ENCODE measurements at places on chromosomes 12 and 14. TPM values are rescaled to one million over a fixed set of nuclear protein-coding genes. Genes with fewer than 3 reads are reported as not detected.

DNA sequence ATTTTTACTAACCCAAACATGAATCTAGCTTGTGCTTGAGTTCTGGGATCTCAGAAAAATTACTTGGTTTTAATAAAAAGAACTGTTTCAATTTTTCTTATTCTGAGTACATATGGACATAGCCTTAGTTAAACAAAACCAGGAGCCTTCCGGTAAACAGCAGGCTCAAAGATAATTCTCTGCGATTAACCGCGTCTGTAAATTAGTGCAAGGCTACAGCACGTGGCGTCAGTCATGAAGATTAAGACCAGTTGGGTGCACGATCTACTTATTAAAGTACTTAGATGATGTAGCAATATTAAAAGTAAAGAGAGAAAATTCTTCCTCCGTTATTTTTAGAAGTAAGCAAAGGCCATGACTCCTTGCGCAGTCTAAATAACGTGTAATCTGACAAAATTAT, 700 bp downstream of the KCNJ8 start:
- H3K27ac ChIP-seq = peak overlapping the region; percentile 75
- H3K27me3 ChIP-seq = no peaks in the 10 kb centered on the region
- peak overlapping the region; percentile 89 for H3K4me3 ChIP-seq

- peaks cover 34% of the 10 kb centered on the region for H3K36me3 ChIP-seq
- H3K4me1 ChIP-seq = no peaks in the 10 kb centered on the region
- H3K4me3 ChIP-seq = no peak overlapping the region
- DNase-seq = no peak
- H3K27me3 ChIP-seq = no peaks in the 10 kb centered on the region
Observed at GRCh38 chr14:102206918-102207317, 67.2 kb downstream of the WDR20 start.

DNA sequence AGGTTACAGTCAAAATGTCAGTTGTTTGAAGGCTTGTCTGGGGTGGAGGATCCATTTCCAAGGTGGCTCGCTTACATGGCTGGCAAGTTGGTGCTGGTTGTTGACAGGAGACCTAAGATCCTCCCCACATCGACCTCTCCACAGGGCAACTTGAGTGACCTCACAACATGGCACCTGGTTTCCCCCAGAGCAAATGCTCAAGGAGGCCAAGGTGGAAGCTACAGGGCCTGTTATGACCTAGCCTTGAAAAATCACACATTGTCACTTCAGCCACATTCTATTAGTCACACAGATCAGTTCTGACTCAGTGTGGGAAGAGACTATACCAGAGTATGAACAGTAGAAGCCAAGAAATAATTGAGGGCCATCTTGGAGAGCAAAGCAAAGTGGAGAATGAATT, 11.3 kb upstream of the GNG2 start:
- no peaks in the 10 kb centered on the region for H3K27me3 ChIP-seq
- H3K27ac ChIP-seq = no peak overlapping the region
- DNase-seq = no peak
- H3K4me1 ChIP-seq = no peaks in the 10 kb centered on the region

GRCh38 chr14:30935445-30935844, 61.1 kb downstream of the COCH start:
- H3K27ac ChIP-seq = no peak overlapping the region
- H3K27me3 ChIP-seq = no peaks in the 10 kb centered on the region
- DNase-seq = no peak
- peaks cover 6% of the 10 kb centered on the region for H3K36me3 ChIP-seq
- peaks cover 6% of the 10 kb centered on the region for H3K4me1 ChIP-seq

GRCh38 chr12:47805417-47805816, 14.3 kb downstream of the HDAC7 start:
- DNase-seq = no peak
- no peaks in the 10 kb centered on the region for H3K27me3 ChIP-seq
- peaks cover 86% of the 10 kb centered on the region for H3K4me1 ChIP-seq
- H3K36me3 ChIP-seq = no peaks in the 10 kb centered on the region
- no peak overlapping the region for H3K4me3 ChIP-seq
- H3K27ac ChIP-seq = peak overlapping the region; percentile 69

DNA sequence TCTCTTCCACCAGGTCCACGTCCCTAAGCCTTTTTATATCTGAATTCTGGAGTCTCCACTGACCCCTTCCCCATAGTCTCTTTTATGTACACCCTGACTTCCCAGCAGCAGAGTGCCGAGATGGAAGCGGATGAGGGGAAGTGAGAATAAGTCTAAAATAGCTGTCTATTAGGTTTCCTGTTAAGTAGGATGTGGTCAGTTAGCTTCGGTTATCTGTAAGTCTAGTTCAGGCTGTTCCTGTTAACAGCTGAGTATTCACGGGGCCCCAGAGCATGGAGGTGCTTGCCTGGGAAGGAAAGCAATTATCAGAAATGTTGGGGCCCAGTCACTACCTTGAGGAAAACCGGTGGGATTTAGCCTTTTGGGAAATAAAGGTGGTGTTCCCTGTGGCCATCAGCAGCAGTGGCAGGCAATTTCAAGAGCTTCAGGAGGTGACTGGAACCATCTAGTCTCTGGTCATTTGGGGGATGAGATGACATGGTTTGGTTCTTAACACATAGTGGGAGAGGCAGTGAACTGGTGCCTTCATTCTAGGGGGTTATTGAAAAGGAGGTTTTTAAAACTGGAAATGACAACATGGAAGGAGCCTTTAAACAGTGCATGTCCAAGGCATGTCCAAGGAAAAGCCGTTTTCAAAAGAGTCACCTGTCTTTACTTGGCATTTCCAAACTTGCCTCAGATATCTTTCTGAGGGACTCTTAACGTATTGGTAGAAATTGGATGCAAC, 21.8 kb downstream of the CHST11 start:
- no peak overlapping the region for H3K4me3 ChIP-seq
- H3K27me3 ChIP-seq = no peaks in the 10 kb centered on the region
- H3K36me3 ChIP-seq = no peaks in the 10 kb centered on the region
- H3K4me1 ChIP-seq = peaks cover 14% of the 10 kb centered on the region
- H3K27ac ChIP-seq = no peak overlapping the region

DNA sequence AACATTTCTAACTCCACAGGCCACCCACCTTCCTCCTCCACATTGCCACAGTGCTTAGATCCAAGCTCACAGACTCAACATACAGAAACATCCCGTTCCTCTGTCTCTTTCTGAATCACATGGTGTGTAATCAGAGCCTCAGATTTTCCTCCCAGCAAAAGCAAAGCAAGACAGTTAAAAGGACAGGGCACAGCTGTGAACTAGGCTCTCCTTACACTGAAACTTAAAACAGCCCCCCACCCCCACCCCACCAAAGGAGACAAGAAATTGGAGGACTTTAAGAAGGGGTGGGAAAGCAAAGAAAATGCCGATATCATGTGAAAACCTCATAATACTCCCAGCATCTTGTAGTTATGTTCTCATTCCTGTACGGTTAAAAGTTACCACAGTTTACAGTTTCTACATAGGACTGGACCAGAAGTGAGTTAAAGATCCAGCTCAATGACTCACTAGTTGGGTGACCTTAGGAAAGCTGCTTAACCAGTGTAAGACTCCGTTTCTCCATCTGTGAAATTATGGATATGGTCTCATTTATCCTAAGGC, 4.8 kb downstream of the YBX3 start:
- H3K4me1 ChIP-seq = peaks cover 48% of the 10 kb centered on the region
- no peak for DNase-seq
- no peaks in the 10 kb centered on the region for H3K27me3 ChIP-seq

DNA sequence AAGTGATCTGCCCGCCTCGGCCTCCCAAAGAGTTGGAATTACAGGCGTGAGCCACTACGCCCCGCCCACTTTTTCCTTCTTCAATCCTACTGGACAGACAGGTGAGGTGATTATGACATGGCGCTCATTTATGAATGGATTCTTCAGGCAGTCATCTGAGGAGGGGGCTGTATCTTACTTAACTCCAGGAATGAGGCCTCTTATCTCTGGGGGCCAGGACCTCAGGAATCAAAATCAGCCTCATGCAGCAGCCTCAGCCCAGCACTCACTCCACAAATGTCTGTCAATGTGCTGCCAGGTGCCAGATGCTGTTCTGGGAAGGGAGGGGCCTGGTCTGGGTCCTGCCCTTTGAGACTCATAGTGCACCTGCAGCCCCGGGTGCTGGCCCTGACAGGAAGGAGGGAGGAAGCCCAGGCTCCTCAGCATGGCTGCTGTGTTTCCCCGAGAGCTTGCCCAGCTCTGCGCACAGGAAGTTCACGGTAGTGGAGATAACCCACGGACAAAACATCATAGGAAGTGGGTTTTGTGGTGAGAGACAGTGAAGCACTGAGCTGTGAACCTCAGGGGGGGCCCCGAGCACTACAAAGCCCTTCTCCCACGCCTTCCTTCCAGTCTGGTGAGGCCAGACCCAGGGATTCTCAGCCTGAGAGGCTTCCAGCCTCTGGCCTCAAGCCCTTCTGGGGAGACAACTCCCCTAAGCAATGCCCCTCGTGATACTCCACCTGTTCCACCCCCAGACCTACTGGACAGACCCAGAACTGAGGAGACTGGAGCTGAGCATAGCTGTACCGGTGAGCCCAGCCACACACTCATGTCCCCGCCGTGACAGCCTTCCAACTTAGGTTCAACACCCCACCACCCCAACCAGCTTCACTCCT, 22.3 kb downstream of the GALNT6 start:
- no peak for DNase-seq
- H3K27me3 ChIP-seq = no peaks in the 10 kb centered on the region
- H3K4me1 ChIP-seq = peaks cover 12% of the 10 kb centered on the region

GRCh38 chr14:23028799-23029198, 5.9 kb downstream of the PSMB5 start:
- H3K27me3 ChIP-seq = no peaks in the 10 kb centered on the region

DNA sequence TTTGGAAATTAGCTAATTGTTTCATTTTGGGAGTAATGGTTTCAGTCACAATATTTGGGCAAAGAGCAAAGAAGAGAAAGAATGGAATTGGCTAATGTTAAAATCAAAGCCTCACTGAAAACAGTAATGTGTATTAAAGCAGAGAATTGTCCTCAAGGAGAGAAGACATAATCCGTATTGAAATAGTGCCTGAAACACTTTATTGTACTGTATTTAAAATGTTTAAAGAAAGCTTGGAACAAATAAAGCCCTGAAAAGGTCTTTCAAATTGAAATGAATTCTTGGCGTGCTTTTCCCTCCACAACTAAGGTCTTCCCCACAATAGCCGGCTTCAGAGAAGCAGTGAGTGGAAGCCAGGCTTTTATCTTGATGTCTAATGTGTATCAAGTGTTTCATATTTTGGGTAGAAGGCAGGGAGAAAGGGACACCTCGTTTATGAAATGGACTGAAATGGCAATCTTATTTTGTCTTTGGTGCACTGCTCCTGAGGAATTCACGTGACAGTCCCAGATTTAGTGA, 212.9 kb upstream of the CRY1 start:
- no peak for DNase-seq
- no peaks in the 10 kb centered on the region for H3K27me3 ChIP-seq
- H3K4me1 ChIP-seq = no peaks in the 10 kb centered on the region
- H3K36me3 ChIP-seq = no peaks in the 10 kb centered on the region
- no peak overlapping the region for H3K4me3 ChIP-seq
- H3K27ac ChIP-seq = no peak overlapping the region

DNA sequence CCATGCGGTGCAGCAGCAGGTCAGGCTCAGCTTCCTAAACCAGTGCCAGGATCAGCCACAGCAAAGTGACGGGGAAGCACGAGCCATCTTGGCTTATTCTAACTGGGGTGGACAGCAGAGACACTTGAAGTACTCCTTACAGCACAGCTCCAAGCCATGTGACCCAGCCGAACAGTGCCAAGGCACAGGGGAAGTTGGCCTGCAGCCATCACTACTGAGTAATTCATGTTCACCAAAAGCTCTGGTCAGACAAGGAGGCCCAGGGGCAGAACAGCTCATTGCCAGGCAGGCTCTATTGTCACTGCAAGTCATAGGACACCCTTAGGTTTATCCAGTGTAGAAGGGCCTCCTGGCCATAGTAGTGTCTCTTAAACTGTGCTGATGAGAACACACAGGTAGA, 23.4 kb upstream of the SLC35F4 start:
- H3K36me3 ChIP-seq = no peaks in the 10 kb centered on the region
- no peak overlapping the region for H3K4me3 ChIP-seq
- peaks cover 9% of the 10 kb centered on the region for H3K4me1 ChIP-seq
- peak; percentile 11 for DNase-seq
- no peaks in the 10 kb centered on the region for H3K27me3 ChIP-seq
- no peak overlapping the region for H3K27ac ChIP-seq

Gene COQ6
- total RNA-seq = 46.3 TPM

- no peaks in the 10 kb centered on the region for H3K27me3 ChIP-seq
- no peaks in the 10 kb centered on the region for H3K4me1 ChIP-seq
- DNase-seq = no peak
- no peaks in the 10 kb centered on the region for H3K36me3 ChIP-seq
- peak overlapping the region; percentile 8 for H3K4me3 ChIP-seq
- no peak overlapping the region for H3K27ac ChIP-seq
Observed at GRCh38 chr12:51922762-51923505, 15.6 kb downstream of the ACVRL1 start.

- DNase-seq = no peak
- H3K4me3 ChIP-seq = no peak overlapping the region
- H3K36me3 ChIP-seq = no peaks in the 10 kb centered on the region
- H3K27me3 ChIP-seq = no peaks in the 10 kb centered on the region
- peaks cover 7% of the 10 kb centered on the region for H3K4me1 ChIP-seq
Observed at GRCh38 chr14:22226381-22226780, 362.6 kb downstream of the DAD1 start.

GRCh38 chr12:12158858-12159257, 88.1 kb downstream of the BCL2L14 start:
- DNase-seq = no peak
- H3K4me1 ChIP-seq = peaks cover 27% of the 10 kb centered on the region
- peak overlapping the region; percentile 23 for H3K27ac ChIP-seq
- no peaks in the 10 kb centered on the region for H3K36me3 ChIP-seq
- H3K4me3 ChIP-seq = no peak overlapping the region

- no peaks in the 10 kb centered on the region for H3K4me1 ChIP-seq
- H3K27me3 ChIP-seq = no peaks in the 10 kb centered on the region
- H3K27ac ChIP-seq = no peak overlapping the region
- H3K4me3 ChIP-seq = no peak overlapping the region
Observed at GRCh38 chr12:117820216-117820907, 148.4 kb downstream of the KSR2 start.

Gene ARHGDIB
- total RNA-seq = 223 TPM

Gene TDRD9
- 12.0 TPM for total RNA-seq

- H3K27ac ChIP-seq = no peak overlapping the region
- DNase-seq = no peak
Observed at GRCh38 chr12:86663716-86664115, 407.5 kb upstream of the MGAT4C start.

- no peak overlapping the region for H3K27ac ChIP-seq
- no peaks in the 10 kb centered on the region for H3K27me3 ChIP-seq
- H3K4me3 ChIP-seq = no peak overlapping the region
- peaks cover 27% of the 10 kb centered on the region for H3K4me1 ChIP-seq
- DNase-seq = no peak
- H3K36me3 ChIP-seq = no peaks in the 10 kb centered on the region
Observed at GRCh38 chr12:2314492-2314891, 261.7 kb downstream of the CACNA1C start.
